ENCODE measurements at places on chromosomes 3 and 15.

DNA sequence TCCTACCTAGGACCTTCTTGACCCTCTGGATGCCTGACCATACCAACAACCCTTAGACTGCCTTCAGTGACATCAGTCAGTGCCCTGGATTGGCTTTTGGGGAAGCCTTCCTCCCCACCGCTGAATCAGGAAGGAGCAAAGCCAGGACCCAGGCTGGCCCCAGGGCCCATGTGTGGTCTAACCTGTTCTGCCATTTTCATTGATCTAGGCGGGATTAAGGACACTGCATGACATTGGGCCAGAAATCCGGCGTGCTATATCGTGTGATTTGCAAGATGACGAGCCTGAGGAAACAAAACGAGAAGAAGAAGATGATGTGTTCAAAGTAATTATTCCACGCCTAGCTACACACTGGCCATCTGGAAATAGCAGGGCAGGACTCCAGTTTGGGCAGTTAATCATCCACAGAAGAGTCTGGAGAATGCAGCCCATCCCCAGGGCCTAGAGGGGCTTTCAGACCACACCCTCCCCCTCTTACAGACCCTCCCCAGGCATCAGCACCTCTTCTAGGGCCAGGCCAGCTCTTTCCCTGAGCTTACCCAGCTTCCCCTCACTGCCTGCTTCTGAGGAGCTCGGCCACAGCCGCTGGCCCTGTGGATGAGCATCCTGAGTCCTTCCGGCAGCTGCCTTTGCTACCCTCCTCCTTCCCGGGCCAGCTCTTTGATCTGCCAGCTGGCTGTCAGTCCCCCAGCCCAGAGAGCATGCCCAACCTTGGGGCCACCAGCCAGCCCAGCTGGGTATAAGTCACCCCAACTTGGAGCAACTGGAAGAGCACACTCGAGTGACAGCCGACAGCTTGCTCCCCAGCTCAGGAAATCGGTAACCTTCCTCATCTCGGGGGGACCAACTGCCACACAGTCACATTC lies 45.9 kb downstream of the CHDH start:
- no peak for DNase-seq

DNA sequence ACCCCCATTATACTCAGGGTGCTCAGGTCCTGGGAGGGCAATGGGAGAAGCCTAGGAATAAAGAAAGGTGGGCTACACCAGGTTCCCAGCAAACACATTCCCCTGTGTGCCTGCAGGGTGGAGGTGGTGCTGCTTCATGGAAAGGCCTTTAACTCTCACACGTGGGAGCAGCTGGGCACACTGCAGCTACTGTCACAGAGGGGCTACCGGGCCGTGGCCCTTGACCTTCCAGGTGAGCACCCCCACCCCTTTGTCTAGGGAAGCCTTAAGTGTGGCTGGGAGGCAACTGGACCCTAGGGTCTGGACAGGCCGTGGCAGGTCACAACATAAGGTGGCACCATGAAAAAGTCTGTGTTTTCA lies 3.3 kb downstream of the ABHD14A start:
- no peak for DNase-seq

GRCh38 chr3:181712553-181713279 lies 991 bp downstream of the SOX2 start:
- DNase-seq = no peak

GRCh38 chr3:4977853-4978203 lies 1.4 kb upstream of the BHLHE40 start:
- no peak for DNase-seq

Measured in NCI-H460 (cell line).